ENCODE measurements at places on chromosomes 6 and 20.

DNA sequence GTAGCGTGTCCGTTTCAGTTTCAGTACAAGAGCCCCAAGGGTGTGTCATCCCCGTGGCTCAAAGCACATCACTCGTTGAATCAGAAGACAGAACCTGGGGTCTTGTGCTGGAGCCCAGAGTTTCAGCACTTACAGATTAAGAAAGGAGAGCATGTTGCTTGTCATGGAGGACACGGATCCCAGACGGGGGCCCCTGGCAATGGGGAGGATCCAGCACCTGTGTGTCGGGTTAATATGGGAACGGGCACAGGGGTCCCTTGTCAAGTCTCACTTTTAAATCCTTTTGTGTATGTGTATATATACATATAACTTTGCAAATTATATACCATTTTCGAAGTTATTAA lies 23.4 kb downstream of the THBS2 start:
- no peak for DNase-seq

- no peak for DNase-seq
Measured at GRCh38 chr6:159479146-159479545, 213.9 kb downstream of the SOD2 start.

DNA sequence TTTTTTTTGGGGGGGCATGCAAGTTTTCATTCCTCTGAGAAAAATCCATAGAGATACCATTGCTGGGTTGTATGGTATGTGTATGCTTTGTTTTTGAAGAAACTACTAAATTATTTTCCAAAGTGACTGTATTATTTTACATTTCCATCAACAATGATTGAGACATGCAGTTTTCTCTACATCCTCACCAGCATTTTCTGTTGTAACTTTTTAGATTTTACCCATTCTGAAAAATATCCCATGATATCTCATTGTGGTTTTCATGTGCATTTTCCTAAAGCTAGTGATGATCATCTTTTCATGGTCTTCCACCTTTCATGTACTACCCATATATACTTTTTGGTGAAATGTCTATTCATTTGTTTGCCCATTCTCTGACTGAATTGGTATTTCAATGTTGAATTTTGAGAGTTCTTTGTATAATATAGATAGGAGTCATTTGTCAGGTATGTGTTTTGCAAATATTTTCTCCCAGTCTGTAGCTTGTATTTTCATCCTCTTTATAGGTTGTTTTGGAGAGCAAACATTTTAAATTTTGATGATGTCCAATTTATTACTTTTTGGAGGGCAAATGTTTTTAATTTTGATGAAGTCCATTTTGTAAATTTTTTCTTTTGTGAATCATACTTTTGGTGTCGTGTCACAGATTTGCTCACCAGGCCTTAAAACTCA lies 827.5 kb upstream of the CITED2 start:
- no peak for DNase-seq

GRCh38 chr6:145564553-145564952 lies 170.8 kb downstream of the EPM2A start:
- DNase-seq: no peak

DNA sequence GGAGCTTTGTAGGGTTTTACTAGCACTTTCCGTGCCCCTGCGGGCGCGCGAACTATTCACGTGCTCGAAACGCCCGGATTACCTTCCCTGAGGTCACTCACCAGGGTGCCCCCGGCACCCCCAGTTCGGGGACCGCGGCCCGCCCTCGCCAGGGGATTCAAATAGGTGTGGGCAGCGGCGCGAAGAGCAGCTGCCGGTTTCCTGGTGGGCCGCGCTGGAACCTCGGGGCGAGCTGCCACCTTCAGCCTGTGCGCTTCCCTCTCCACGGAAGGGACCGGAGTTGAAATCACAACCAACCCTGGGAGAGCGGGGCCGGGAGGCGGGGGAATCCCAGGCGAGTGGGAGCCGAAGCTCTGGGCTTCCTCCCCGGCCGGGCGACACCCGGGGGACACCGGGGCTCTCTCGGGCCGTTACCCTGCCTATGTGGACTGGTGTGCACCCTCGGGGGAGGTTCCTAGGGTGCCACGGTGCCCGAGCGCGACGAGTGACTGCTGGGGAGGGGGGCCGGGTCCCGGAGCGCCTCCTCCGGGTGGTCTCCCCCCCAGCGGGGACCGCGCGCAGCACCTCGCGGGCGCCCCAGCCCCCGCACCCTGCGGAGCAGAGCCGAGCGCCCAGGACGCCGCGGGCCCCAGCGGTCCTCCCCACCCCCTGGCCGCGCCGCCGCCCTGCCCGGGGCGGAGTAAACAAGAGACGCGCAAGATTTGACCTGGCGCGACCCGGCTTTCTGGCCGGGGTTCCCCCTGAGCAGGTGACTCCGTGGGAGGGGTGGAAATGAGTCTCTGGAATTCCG lies 2.1 kb upstream of the HIVEP2 start:
- DNase-seq: peak; percentile 93

DNA sequence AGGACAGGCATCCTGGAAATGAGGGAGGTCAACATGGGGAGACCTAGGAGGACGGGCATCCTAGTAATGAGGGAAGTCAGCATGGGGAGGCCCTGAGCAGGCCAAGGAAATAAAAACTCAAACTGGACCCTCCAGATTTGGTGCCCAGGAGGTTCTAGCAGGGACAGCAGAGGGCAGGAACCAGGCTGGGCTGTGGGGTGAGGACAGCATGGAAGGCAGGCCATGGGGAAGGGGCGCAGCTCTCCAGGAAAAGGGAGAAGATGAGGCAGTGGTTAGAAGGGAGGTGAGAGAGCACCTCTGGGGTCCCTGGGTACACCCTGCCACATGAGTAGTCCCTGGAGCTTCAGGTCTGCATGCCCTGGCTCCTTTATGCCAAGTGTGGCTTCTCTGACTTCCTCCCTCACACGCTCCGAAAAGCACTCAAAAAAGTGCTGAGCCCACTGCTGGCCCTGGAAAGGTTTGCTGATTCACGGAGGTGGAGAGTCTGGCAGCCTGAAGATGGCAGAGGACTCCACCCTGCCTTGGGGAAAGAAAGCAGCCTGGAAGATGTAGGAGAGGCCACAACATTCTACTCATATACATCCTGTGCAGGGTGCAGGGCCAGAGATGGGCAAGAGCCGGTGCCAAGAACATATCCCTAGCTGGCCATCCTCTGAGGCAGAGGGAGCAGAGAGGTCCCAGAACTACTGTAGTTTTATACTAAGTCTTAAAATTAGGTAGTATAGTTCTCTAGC lies 154.9 kb downstream of the MRPL14 start:
- DNase-seq: no peak

- DNase-seq: no peak
Measured at GRCh38 chr6:47146431-47147174, 104.5 kb upstream of the ADGRF1 start.

GRCh38 chr6:6556738-6557503 lies 31.6 kb upstream of the LY86 start:
- DNase-seq: peak; percentile 48

DNA sequence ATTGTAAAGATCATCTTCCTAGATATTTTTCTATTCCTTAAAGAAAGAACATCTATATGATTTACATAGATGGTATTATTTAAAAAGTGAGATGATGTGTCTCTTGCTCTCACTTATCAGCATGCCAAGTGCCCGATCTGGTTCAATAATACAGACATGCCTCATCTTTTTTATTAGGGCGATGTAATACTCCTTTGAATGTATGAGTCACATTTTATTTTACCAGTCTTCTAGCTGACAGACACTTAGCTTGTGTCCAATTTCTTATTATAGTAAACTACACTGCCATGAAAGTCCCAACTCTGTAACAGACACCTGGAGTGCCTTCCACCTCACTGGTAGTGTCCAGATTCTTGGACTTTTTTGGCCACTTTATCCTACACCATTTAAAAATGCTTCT lies 586.6 kb upstream of the BTBD3 start:
- DNase-seq: no peak

GRCh38 chr6:13452346-13453117 lies 34.9 kb downstream of the GFOD1 start:
- DNase-seq: no peak

DNA sequence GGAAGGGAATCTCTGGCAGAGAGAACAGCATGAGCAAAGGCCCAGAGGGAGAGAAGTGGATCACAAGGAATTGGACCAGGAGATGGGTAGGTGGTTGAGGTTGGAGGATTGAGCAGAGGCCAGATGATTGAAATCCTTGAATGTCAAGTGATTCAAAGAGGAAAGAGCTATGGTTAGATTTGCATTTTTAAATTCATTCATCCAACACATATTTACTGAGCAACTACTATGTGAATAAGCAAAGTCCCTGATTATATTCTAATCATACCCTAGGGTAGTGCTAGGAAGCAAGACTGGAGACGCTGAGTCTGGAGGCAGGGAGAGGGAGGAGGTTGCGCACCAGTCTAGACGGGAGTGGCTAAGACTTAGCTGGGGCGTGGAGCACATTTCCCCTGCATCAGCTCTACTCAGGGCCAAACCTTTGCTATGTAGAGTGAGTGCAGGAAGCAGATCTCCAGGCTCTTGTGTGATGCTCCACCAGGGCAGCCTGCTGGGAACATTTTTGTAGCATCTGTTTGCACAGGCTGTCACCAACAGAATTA lies 40.2 kb downstream of the EYA2 start:
- DNase-seq: no peak

DNA sequence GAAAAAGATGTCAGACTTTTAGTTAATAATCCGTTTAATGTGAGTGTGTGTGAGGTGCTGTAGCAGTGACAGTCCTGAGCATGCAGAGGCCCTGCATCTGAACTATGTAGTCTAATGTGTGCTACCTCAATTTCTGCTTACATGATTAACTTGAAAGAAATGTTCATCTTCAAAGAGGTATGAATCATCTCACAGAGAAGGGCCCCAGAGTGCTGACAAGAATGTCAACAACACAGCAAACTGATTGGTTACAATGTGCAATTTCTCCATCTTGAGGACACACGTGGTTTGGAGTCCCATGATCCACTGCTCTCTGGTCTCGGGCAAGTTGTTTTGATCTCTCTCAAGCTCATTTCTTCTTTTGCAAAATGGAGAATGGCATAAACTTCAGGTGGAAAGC lies 61.7 kb upstream of the EMILIN3 start:
- peak; percentile 25 for DNase-seq

DNA sequence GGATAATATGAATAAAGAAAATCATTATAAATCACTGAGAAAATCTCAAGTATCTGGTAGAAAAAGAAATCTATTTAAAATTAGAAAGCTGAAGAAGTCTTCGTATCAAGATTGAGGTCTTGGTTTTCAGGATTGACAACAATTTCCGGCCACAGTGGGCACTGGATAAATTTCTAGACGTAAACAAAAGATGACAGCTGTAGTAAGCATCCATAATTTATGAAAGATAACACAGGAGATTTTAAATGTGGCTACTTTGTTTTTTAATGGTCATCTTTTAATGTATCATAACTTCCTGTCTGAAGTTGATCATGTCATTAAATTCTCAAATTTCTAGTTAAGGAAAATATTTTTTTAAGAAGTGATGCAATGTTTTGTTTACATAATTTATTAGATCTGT lies 444.2 kb downstream of the HTR1B start:
- DNase-seq: no peak

DNA sequence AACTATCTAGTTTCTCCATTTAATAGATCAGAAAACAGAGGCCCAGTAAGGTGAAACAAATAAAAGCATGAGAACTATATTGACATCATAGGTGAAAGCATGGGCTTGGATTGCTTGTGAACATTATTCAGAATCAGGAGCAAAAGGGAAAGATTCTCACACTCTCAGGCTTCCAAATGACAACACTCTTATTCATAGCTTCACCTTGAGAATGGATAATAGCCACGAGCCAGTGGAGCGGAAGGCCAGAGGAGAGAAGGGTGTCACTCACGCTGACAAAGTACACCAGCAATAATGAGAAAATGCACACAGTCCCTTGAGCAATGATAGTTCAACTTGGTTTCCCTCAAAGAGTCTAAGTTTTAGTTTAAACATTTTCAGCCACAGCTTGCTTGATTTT lies 339.0 kb downstream of the TPBG start:
- no peak for DNase-seq

GRCh38 chr6:44260451-44261297 lies 3.3 kb upstream of the SLC35B2 start:
- no peak for DNase-seq

DNA sequence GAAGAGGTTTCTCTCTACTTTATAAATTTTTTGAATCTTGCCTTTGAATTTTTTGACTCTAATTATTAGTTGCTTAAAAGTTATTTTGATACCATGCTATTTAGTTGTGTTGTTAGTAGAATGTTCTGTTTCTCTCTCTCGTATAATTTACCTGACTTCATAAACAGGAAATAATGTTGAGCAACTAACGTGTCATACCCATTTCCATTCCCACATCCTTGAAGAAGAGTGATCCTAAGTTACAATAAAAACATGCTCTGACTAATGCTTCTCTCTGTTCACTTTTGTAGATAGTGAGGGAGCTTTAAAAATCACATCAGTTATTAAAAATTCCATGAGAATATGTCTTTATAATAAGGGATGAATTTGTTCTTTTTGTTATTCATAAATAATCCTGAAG lies 69.7 kb downstream of the SAMD5 start:
- no peak for DNase-seq

GRCh38 chr20:56839786-56840185 lies 210.7 kb downstream of the TFAP2C start:
- DNase-seq: no peak

DNA sequence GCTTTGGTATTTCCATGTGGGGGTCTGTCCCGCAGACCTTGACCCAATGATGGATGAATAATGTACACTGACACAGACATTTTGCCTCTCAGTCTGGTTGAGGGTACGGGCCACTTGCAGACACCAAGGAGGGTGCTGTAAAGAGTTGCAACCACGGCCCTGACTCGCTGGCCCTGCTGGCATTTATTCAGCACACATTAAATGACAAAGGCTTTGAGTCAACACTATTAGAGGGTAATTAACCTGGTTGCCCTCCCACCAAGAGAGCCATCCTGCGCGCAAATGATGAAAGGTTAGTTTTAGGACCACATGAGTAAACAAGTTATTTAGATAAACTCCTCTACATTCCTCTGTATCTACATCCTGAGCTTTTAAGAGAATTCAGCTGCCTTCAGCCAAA lies 308.9 kb upstream of the MMS22L start:
- DNase-seq: no peak

- no peak for DNase-seq
Measured at GRCh38 chr20:46020555-46020954, 8.5 kb upstream of the SLC12A5 start.

GRCh38 chr6:18279422-18279821 lies 15.1 kb upstream of the DEK start:
- no peak for DNase-seq
